ENCODE measurements at places on chromosomes 4 and X. TPM values are rescaled to one million over a fixed set of nuclear protein-coding genes. Genes with fewer than 3 reads are reported as not detected.

The RAB40AL gene
- not detected for total RNA-seq

The TASL gene
- total RNA-seq, result not detected

The CXCL8 gene
- 0.27 TPM for total RNA-seq

GRCh38 chr4:109078724-109079123 lies 223.7 kb downstream of the COL25A1 start:
- no peak for DNase-seq

DNA sequence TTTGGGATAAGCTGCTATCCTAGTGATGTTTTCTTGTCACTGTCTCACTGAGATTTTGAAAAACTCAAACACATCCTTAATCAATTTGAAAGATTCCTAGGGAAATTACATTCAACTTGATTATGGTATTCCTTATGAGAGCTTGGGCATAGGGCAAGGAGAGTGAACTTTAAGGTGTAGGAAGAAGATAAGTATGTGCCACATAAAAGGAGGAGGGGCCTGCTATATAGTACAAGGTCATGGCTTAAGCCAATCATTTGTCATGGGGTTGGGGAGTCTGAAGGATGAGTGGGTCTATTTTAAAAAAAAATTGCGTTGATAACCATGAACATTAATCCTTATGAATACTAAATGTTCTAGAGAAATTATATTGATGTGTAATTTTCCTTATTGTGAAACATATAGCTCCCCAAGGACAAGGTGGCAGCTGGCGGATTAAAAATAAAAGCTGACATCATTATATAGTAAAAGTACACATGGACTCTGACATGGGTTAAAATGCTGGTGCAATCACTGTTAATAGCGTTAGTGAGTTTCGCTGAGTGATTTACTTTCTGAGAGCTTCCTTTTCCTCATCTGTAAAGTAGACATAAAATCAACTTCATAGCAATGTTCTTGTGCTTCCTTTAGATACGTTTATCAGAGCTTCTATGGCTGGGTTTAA lies 17.4 kb downstream of the GALNT7 start:
- DNase-seq, result no peak

DNA sequence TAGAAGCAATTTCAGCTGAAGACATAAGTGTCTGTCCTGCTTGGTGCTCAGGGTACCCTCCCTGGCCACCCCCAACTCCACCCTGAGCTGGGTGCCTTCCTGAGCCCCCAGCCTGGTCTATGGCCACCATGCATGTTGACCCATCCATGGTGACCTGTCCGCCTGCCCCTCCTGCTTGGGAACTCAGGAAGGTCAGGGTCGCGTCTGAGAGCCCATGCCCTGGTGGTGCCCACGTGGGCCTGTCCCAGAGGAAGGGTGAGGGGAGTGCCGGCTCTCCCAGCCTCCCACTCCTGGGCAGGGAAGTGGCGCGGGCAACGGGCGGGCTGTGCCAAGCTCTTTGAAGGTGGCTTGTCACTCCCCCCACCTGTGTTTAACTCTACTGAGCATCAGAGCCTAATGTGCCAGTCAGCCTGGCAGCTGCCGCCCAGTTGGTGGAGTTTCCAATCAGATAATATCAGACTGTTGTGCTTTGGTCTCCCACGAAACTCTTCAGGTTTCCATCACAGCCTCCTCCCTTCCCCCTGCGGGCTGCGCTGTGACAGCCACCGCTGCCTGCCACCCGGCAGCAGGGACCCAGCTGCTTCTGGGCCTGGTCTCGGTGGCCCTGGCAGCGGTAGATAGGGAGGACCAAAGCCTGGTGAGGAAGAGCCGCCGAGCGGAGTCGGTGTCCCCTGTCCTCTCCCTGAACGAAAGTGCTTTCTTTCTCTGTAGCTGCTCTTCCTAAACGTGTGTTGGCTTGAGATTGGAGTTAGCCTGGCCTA lies 4.8 kb downstream of the SH3BP2 start:
- DNase-seq, result peak; percentile 71

GRCh38 chr4:133151341-133151690 lies 2.2 kb downstream of the PCDH10 start:
- DNase-seq, result no peak

- DNase-seq, result no peak
Measured at GRCh38 chr4:73593631-73594241, 26.5 kb downstream of the RASSF6 start.

DNA sequence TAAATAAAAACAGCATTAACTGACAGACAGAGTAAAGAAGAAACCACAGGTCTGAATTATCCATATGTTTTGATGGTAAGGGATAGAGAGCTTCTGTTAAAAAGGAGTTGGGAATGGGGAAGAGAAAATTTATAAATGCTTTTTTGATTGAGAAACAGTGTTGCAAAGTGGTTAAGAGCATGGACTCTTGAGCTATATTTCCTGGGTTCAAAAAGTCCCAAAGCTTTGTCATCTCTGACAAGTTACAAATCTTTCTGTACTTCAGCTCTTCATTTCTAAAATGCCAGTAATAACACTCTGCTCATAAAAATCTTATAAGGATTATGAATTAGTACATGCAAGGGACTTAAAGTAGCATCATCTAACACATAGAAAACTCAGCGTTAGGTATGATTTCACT lies 62.2 kb downstream of the N4BP2 start:
- no peak for DNase-seq

- no peak for DNase-seq
Measured at GRCh38 chrX:10750581-10750980, 130.2 kb upstream of the MID1 start.

- peak; percentile 93 for DNase-seq
Measured at GRCh38 chrX:34656842-34657725, at the start of gene TMEM47. Gene TMEM47, minus strand, starts transcription at chrX:34657285. Its CDS starts 256 bp downstream, at chrX:34657029.

DNA sequence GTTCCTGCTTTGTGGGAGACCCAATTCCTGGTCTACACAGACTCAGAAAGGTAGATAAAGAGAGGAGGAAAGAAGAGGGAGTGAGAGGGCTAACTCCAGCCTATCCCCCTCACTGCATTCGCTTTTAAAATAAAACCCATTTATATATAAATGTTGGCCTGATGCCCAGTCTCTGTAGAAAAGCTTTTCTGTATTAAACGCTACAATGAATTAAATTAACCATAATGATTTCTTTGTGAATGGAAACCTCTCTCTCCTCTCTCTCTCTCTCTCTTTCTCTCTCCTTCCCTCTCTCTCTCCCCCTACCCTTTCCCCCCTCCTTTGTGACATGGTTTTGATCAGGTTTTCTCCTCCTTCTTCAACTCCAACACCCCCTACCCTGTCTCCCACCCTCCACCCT lies 34.8 kb downstream of the PJA1 start:
- DNase-seq, result no peak

GRCh38 chr4:116320859-116321258 lies 764.5 kb downstream of the TRAM1L1 start:
- no peak for DNase-seq

DNA sequence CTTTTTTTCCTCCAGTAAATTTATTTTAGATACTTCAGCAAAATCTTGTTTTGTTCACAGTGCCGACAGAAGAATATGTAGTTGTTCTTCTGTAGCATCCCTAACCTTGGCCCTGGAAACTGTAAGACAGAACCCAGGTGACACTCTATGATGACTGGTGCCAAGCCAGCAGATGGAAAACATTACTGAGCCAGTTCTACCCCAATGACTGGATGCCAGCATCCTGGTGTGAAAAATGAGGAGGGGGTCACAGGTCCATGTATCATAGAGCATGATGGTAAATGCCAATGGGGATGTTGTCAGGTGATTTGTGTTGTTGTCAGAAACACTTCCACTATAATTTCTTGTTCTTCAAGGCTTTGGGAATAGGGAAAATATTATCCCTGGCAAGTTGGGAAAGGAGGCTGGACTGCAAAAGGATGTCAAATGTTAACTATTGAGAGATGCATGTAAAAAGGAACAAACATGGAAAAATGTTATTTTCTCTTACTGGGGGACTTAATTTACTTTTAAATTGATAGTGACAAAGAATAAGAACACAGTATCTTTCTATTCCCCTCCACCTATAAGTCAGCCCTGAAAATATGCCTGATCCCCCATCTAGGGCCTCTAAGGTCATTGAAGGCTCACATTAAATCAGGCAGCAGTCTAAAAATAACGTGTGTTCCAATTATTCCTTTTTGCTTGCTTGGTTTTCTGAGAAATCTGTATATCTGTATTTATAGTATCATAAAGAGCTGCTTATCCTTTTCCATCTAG lies 159.8 kb downstream of the RASL11B start:
- no peak for DNase-seq

DNA sequence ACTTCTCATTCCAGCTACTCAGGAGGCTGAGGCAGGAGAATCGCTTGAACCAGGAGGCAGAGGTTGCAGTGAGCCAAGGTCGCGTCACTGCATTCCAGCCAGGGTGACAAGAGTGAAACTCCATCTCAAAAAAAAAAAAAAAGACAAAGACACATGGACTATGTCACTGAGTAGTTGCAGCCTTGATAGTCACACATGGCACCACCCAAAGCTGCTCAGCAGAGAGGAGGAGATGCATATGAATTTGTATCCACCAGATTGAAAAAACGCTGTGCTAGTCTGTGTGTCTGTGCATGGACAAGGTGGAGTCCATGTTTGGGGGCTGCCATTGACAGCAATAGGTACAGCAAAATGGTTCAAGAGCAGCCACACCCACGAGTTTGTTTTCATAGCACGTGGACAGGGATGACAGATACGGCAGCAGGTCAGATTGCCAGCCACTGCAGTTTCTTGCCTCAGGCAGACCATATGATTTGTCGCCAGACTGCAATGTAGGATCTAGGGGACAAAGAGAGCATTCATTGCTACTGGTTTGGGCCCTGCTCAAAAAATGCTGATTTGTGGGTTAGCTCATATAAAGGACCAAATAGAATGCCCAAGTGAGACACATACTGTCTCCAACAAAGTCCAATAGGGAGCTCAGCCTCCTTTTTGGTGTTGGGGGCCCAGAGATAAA lies 89.9 kb downstream of the CEP135 start:
- DNase-seq, result no peak

DNA sequence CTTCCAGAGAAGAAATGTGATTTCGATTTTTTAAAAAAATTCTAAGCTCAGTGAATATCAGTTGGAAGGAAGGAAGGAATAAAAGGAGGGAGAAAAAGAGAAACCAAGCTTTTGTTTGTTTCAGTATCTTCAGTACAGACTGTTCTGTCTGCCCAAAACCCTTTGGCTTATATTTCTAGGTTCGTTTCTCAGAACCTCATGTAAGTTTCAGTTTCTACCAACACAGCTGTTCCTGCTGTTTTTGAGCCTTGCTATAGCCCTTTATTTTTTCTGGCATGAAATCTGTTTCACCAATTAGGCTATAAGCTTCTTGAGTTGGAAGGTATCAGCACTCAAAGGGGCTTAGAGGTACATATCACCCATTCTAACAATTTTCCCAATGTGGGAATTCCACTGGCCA lies 157.9 kb downstream of the GBA3 start:
- no peak for DNase-seq

DNA sequence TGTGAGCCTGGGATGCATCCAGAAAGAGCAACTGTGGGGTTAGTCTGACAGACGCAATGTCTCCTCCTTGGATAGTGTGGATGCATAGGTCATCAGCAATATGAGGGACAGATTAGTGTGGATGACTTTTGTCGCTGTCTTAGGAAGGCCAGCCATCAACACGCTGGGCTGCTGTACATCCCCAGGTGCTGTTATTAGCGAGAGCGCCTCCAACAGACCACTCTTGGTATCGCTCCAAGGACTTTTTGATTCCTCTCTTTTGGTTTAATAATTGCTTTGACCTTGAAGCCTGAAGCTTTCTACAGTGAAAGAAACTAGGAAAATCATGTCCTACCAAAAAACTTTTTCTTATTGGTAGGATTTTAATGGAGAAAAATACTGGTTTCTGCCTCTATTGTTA lies 76.7 kb downstream of the TMEM131L start:
- no peak for DNase-seq
